ENCODE measurements at places on chromosomes 6 and 20.

DNA sequence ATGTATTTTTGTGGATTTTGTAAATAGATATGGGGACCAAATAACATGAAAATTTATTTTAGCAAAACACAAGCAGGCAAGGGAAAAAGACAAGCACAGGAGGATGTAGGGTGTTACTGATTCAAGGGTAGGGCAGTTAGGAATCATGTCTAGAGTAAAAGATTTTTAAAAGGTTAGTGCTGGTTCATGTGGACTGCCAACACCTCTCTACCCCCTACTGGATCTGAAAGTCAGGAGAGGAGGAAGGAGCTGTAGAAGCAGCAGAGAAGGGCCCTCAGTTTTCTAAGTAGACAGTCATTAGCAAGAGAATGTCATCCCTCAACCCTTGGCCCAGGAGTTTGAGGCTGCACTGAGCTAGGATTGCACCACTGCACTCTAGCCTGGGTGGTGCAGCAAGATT lies 95.2 kb downstream of the RREB1 start:
- DNase-seq: no peak

- no peak for DNase-seq
Observed at GRCh38 chr6:34509782-34510181, 43.9 kb downstream of the PACSIN1 start.

DNA sequence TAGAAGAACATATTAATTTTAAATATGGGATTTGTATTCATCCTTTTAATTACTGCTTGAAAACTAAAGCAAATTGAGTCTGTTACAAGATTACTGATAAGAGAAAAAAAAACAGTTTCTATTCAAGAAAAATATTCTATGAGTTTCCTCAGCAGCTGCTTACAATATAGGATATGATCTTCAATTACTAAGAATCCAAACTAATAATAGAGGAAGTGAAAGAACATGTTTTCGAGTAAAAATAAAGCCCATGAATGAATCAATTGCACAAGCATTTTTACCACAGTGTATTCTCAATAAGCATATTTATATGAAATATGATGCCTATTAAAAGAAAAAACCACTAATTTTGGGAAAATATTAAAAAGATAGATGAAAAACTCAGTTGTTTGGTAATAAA lies 63.4 kb downstream of the AHI1 start:
- DNase-seq: no peak

GRCh38 chr6:145349950-145350510 lies 385.3 kb downstream of the EPM2A start:
- no peak for DNase-seq

DNA sequence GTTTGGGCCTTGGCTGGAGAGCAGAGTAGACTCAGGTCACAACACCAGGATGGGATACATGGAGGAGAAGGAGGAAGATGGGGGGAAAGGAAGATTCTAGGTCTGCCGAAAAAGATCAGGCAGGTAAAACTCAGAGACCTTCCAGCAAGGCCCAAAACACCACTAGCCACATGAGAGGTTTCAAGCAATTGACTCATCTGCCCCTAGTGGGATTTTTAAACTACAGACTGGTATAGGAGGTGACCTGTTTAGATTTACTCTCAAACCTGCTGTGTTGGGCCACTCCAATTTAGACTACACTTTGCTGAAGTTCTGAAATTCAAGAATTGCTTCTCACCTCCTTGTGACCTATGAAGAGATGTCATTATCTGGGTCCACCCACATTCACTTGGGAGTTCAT lies 236.9 kb upstream of the SASH1 start:
- DNase-seq: no peak

GRCh38 chr6:125810445-125810844 lies 19.7 kb downstream of the NCOA7 start:
- DNase-seq: no peak

DNA sequence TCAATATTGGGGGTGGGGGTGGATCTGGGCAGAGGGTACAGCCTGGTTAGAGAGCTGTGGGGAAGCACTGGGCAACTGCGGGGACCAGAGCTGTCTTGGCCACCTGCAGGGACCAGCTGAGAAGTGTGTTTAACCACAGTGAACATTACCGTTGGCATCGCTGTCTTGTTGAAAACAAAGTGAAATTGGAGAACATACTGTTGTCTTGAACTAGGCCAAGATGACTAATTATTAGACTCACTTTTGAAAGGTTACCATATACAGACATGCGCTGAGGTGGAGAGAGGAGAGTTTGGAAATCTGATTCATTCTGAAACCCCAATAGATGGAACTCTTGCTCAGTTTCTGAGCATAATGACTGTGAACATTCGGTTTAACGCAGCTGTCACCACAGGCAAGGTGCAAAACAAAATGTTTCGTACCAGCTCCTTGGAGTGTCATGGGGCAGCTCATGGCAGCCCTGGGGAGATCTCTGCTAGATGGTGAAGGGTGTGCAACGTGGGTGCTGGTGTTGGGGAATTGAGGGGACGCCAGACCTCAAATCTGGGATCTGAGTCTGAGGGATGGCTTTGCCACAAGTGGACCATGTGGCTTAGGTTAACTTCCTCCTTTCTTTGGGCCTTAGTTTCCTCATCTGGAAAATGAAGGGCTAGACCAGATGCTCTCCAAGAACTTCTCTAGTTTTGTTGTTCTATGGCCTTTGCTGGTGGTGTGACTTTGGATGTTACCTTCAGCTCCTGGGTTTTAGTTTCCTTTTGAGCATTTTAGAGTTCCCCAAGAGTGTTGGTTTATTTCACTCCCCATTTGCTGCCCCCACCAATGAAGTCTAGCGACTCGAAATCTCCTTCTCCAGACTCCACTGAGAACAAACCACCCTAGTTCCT lies 24.6 kb upstream of the GTSF1L start:
- DNase-seq: peak; percentile 74

GRCh38 chr6:106206905-106207304 lies 118.7 kb downstream of the ATG5 start:
- no peak for DNase-seq

- DNase-seq: no peak
Observed at GRCh38 chr6:53984581-53984980, 126.7 kb upstream of the MLIP start.

DNA sequence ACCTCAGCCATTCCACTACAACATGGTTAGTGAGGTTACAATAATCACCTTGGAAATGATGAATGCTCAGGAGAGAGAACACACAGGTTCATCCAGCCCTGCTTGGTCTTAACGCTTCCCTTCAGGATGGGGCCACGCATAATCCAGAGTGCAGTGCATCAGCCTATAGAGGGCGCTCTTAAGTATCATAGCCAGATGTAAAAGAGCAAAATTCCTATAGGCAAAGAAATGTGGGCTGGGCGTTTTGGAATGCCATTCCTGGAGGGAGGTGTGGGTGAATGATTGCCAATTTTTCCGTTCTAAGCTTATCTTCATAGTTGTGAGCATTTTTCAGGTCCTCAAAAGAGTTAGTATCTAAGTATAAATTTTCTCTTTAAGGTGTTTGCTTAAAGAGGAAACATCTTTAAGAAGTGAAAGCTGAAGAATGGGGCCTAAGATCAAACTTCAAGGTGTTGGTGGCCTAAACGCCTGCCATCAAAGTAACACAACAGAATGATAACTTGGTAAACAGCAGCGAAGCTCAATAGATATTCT lies 1.8 kb downstream of the RIPOR2 start:
- DNase-seq: no peak

DNA sequence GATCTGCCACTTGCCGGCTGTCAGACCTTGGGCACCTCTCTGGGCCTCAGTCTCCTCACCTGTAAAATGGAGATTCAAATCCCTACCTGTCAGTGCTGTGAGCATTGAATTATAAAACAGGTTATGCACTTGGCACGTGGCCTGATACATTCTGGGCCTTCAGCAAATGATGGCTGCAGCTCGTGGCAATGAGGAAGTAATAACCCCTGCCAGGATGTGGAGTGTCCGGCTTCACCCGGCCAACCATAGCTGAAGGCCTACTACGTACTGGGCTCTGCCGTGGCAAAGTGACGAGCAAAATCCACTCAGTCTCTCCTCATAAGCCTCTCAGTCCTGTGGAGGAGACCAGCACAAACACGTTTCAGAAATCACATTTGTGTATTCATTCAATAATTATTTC lies 10.9 kb upstream of the VSTM2L start:
- DNase-seq: no peak

- no peak for DNase-seq
Observed at GRCh38 chr6:44868910-44869309, 459.2 kb upstream of the RUNX2 start.
